ENCODE measurements at places on chromosomes 12 and 14.

- no peak for DNase-seq
Measured at GRCh38 chr14:72753879-72754400, 140.0 kb downstream of the DPF3 start.

DNA sequence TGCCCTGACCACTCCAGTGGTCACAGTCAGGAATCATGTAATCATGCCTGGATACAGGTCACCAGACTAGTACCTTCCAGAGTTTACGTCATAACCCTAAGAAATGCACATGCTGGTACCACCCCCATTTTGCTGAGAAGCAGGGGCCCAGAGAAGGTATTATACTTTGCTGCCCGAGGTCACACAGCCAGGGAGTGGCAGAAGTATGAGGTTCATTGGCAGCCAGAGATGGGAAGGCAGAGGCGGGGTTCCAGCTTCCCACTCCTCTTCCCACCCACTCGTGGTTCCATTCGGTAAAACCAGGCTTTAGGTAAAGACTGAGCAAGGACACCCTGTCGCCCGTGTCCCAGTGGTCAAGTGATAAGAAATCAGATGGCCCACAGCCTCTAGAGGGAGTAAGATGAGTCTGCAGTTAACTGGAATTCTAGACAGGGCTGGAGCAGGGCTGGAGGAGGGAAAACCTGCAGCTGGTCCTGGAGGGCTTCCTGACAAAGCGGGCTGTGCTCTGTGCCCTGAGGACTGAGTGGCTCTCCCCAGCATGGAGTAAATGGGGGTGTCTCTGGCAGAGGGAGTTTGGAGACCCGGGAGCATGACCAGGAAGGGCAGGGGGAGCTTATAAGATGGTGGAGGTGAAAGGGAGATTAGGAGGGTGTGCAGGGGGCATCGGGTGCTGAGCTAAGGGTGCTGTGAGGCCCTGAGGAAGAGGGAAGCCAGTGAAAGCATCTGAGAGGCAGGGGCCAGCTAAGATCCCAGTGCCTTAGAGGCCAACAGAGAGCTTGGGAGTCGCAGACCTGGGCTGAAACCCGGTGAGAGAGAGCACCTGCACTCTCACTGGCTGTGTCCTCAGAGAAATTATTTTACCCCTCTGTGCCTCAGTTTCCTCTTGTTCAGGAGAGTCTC, 5.7 kb downstream of the FAM222A start:
- DNase-seq, result no peak

- peak; percentile 19 for DNase-seq
Measured at GRCh38 chr12:102769323-102769916, 147.6 kb downstream of the PAH start.

DNA sequence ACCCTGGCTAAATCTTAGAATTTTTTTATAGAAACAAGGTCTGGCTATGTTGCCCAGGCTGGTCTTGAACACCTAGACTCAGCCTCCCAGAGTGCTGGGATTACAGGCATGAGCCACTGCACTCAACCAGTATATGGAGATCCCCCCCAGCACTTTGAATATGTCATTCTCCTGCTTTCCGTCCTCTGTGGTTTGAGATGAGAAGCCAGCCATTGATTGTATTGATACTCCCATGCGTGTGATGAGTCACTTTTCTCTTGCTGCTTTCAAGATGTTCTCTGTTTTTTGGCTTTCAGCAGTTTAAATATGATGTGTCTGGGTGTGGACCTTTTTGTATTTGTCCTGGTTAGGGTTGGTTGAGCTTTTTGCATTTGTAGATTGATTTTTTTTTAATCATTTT, 75.2 kb upstream of the DNM1L start:
- no peak for DNase-seq

DNA sequence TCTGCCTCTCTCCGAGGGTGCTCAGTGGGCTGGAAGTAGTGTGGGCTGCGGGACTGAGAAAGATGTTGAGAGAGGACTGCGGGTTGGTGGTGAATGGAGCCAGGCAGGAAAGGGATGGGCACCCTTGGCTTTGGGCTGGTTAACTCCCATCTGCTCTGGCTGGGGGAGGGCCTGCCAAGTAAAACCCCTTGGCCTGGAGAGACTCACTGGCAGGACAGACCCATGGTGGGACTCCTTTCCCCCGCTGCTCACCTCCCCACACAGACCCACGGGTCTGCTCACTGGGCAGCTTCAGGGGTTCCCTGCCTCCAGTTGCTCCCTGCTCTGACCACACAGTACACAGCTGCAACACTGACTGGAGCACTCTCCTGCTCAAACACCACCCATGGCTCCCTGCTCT, 54.1 kb downstream of the KRT80 start:
- DNase-seq, result no peak

DNA sequence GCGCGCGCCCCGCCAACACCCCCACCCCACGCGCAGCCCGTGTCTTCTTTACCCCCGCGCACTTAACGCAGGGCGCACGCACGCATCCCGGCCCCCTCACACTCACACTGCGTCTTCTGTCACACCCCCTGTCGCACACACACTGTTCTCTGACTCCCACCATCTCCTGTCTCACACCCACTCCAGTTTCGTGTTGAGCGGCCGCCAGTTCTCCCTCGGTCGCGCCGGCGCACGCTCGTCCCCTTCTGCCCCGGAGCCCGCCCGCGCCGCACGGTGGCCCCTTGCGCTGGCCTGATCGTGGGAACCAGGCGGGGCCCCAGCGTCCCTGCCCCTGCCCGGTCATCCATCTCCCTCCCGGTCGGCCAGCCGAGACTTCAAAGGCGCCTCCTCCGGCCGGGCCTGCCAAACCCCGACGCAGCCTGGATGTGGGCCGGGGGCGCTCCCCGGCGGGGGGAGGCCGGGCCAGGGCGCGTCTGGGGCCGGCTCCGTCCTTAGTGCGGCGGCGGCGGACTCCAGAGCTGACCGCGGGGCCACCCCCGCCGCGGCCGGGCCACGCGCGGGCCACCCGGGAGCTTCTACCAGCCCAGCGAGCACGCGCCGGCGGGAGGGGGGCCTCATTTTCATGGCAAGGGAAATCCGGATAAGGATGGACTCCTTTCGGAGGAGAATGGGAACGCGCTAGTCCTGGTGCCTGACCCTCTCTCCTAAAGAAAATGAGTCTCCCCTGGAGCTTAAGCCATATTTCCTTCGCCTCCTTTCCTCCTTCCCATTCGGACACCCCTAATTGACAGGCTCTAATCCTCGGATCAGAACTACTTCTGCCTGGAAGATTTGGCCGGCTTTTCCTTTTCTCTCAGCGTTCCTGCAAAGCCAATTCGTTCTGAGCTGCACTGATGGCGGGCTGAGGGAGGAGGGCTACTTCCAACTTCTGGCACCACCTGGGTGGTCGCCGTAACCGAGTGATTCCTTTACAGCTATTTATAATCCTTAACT, 82.0 kb upstream of the HMGA2 start:
- peak; percentile 35 for DNase-seq

DNA sequence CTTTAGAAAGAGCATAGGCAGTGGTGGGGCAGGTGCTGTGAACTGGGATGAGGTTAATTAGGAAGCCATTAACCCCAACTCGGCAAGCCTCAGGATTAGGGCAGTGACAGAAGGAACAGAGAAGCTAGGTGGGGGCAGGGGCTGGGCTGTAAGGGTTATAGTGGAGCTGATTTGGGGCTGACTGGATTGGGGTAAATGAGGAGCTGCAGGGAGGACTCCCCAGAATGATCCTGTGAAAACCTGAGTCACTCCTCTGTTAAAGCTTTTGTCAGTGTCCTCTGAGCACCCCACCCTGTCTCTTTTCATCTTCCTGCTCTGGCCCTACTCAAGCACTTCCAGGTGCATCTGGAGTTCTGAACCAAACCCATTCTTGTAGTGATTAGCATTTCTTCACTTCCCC, 4.4 kb downstream of the KLC1 start:
- no peak for DNase-seq

- no peak for DNase-seq
Measured at GRCh38 chr12:62459976-62460375, 6.7 kb upstream of the MON2 start.

GRCh38 chr12:65830305-65830704, 6.0 kb downstream of the HMGA2 start:
- no peak for DNase-seq

GRCh38 chr12:117143008-117143532, 43.9 kb upstream of the TESC start:
- no peak for DNase-seq

- no peak for DNase-seq
Measured at GRCh38 chr14:53663709-53664108, 292.9 kb downstream of the BMP4 start.

DNA sequence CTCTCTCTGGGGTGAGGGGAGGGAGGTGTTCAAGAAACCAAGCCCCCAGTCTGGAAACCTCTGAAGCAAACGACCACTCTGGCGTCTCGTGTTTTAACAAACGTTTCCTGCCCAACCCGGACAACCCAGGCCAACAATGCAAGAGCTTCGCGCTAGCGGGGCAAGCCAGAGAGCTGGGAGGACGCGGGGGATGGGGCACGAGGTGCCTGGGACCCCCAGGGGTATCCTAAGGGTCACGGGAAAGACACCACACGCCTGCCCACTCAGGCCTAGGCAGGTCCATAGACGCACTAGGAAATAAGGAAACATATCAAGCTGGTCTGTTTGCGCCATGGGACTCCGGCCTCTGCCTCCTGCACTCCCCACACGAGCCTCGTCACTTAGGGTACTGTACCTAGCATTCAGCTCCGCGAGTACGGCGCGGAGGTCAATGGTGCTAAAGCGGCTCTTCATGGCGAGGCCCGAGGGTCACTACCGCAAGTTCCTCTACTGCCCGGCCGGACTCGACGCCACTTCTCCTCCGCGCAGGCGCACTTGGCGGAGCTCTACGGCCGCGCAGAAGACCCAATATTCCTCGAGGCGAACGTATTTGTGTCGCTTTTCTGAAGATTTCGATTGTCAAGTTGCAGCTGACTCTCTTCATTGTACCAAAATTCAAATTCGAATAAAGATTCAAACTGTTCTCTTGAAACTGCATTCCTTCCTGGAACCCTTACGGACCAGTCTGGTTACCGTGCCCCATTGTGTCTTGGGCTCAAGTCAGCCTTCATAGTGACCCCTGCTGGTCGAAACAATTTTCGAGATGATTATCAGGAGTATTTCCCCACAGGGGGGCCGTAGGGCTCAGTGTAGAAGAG, at the start of gene NEMF:
NEMF (minus strand) TSS at position 488 of the 857 bp plus-strand sequence; CDS start at position 453, 35 bp downstream.
- peak; percentile 91 for DNase-seq

DNA sequence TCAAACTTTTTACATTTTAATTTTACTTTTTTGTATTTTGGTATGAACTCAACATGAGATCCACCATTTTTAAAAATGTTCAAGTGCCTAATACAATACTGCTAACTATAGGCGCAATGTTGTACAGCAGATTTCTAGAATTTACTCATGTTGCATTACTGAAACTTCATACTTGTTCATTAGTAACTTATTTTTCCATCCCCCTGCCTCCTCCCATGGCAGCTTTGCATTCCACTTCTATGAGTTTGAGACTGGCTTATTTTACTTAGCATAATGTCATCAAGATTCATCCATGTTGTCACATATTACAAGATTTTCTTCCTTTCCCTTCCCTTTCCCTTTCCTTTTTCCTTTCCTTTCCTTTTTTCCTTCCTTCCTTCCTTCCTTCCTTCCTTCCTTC, 825.9 kb downstream of the SLC16A7 start:
- no peak for DNase-seq

GRCh38 chr14:101858791-101859537, 97.5 kb downstream of the PPP2R5C start:
- DNase-seq, result no peak

DNA sequence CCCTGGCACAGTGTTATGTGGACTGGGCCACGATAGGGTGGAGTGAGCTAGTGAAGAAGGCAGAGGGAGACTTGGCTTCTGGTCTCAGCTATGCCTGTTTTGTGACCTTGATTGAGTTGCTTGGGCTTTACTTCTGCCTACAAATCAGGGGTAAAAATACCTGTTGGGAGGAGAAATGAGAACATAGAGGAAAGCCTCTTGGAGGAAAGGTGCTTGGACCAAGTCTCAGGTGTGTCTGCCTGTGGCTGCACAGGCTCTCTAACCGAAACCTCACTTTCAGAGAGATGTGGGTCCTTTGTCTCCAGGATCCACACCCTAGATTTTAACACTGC, 4.9 kb downstream of the SDR39U1 start:
- no peak for DNase-seq

DNA sequence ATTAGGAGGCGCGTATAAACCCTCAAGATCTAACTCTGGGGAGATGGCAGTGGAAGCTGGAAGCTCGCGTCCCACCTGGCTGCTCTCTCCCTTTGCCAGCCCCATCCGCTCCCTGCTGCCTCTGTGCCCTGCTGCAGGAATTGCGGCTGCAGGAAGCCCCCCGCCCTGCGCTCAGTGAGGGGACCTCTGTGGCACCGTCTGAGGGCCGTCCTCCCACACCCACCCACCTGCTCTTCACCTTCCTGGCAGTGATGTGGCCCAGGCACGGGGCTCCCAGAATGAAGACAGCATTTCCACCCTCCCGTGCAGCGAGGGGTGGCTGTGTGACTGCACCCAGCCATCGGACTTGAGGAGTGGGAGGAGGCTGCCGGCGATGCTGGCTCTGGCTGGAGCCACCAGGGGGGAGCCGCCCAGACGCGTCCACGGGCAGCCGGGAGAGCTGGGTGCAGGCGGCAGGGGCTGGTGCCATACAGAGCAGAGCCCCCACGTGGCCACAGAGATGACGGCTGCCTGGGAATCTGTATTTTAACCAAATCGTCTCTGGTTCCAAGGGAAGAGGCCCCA, 28.3 kb upstream of the GALNT9 start:
- peak; percentile 40 for DNase-seq

DNA sequence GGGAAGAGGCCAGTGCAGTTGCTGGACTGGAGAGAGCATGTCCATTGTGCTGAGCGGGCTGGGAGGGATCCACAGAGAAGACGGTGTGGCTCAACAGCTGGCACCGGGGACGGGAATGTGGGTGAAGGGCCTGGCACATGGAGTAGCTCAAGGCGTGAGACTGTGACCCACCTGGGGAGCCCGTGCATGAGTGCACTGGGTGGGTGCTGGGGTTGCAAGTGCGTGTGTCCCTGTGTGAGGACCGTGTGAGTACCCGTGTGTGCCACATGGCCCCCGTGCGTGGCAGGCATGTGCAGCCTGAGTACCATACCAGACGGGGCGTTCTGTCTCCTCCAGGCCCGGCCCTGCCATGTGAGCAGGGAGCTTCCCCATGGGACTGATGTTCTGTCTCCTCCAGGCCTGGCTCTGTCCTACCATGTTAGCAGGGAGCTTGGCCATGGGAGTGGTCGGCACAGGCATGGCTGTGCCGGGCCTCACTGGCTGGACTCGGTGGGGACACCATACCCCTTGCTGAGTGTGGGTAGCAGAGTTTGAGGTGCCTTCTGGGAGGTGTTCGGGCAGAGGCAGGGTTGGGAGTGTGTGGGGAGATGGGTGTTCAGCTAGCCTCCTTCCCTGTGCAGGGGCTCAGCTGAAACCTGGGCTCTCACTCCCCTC, 234.4 kb downstream of the TMEM121 start:
- no peak for DNase-seq

- DNase-seq, result no peak
Measured at GRCh38 chr12:120224304-120225199, 23.6 kb upstream of the RPLP0 start.

GRCh38 chr14:78967111-78967809, 797.1 kb downstream of the NRXN3 start:
- DNase-seq, result no peak

Data from anterior cingulate cortex (tissue), 58 donors.